ENCODE measurements at places on chromosomes 11 and 22.

- DNase-seq = no peak
Measured at GRCh38 chr11:27700351-27701301, at the start of gene BDNF. Gene BDNF (minus strand): TSS chr11:27700455. CDS start chr11:27658564, 41,891 bp downstream.

GRCh38 chr22:16609548-16610261 is 17.1 kb upstream of the CCT8L2 start:
- DNase-seq = no peak

DNA sequence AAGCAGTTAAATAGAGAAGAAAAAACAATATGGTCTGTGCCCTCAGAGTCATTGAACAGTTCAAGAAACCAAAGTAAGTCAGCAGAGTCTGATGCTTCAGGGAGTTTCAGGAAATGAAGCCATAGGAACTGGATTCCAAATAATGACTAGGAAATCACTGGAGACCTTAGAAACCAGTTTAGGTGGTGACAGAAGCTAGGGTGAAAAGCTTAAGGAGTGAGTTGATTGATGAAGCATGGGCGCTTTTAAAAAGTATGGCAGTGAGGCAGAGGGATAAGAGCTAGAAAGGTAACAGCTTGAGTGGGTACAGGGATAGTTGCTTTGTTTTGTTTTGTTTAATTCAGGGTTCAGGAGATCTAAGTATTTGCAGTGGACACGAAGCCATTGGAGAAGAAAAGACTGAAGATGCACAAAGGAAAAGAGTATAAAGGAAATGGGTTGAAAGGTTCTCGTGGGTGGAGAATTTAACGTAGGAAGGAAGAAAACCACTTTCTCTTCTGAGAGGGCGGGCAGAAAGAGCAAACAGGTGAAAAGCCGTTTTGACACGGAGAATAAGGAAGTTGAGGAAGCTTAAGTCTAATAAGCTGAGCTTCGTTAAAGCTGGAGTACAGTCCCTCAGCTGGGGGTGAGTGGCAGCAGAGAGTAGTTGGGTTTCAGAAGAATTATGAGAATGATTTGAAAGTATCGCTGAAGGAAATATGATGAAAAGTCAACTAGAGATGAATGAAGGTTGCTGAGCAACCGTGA is 14.8 kb downstream of the SGSM3 start:
- peak; percentile 62 for DNase-seq

DNA sequence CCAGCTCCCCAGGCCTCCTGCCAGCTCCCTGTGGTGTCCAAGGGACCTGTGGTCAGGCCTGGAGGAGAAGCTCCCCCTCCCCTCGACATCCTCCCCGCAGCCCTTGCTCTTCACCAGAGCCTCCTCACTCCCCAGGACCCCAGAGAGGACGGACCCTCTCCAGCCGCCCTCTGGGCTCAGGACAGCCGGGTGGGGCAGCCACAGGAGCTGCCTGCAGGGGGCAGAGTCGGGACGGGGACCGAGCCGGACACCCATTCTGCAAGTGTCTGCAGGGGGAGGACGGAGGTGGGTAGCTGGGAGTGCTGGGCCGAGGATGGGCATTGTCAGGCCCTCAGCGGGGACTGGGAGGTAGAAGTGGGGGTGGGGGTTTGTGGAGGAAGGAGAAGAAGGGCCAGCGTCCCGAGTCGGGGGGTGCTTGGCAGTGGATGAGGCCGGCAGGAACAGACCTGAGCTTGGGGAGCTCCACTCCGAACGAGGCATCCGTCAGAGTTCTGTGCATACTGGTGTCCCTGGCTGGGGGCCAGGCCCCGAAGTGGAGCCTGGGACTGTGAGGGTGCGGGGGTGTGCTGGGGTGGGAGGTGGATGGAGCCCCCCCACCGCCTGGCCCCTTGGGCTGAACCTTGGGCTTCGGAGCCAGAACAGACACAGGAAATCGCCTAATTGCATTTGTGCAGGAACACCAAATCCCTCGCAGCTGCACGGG is 15.2 kb downstream of the PRR33 start:
- DNase-seq = peak; percentile 53

- DNase-seq = no peak
Measured at GRCh38 chr22:19795617-19796008, 35.0 kb downstream of the TBX1 start.

- no peak for DNase-seq
Measured at GRCh38 chr11:111302298-111302697, 4.0 kb downstream of the POU2AF3 start.

- DNase-seq = no peak
Measured at GRCh38 chr11:78192223-78192719, 3.6 kb downstream of the USP35 start.

Measured in hematopoietic multipotent progenitor cell treated with erythropoietin and hydrocortisone succinate and interleukin-3 and kit ligand, for 6 days (in vitro differentiated cells).